ENCODE measurements at places on chromosomes 2 and 18.

- DNase-seq = no peak
Measured at GRCh38 chr18:24552218-24552617, 91.8 kb downstream of the HRH4 start.

GRCh38 chr2:171822525-171823322, 71.3 kb downstream of the SLC25A12 start:
- no peak for DNase-seq

- no peak for DNase-seq
Measured at GRCh38 chr2:30664761-30665358, 142.4 kb downstream of the CAPN13 start.

- DNase-seq = no peak
Measured at GRCh38 chr18:9862686-9863085, 23.1 kb upstream of the TXNDC2 start.

DNA sequence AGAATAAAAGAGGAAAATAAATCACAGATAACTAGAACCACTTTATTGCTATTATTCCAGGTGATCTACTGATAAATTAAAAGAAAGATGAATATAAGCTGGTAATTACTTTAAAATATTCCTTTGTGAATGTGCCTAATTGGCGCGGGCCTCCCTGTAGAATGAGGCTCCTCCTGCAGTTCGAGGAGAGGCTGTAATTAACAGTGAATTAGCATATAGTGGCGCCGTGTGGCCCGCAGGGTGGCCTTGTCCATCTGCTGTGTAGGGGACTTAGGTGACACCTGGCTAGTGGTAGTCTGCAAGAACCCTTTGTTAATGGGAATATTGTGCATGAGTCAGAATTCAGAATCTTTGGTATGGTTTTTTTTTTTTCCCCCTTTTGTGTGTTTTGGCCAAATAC, 119.8 kb downstream of the AGAP1 start:
- no peak for DNase-seq

GRCh38 chr2:143730155-143730952, 601.1 kb downstream of the ARHGAP15 start:
- no peak for DNase-seq

GRCh38 chr2:18369760-18370159, 190.7 kb downstream of the RDH14 start:
- DNase-seq = no peak

DNA sequence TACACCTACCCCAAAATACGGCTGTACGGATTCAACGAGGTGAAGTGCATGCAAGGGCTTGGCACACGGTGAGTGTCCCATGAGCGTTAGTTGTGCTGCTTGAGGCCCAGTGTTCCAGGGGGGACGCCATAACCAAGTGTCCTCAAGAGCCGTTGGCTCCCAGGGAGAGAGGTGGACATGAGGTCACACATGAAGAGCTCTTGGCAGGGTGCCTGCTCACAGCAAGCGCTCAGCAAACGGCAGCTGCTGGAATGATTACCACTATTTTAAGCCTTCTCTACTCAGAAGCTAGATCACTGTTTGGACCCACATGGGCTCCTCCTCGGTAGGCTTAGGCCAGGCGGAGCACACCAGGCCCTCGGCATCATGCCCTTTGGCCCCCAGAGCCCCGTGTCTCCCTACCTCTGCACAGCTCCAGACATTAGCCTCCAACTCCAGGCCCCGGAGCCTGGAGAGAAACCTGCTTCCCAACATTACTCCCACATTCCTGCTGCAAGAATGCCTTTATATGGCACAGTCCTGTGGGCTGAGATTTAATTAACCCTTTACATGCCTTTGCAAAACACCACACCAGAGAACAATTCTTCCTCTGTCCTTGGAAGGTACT, 68.4 kb upstream of the PPP1CB start:
- no peak for DNase-seq

DNA sequence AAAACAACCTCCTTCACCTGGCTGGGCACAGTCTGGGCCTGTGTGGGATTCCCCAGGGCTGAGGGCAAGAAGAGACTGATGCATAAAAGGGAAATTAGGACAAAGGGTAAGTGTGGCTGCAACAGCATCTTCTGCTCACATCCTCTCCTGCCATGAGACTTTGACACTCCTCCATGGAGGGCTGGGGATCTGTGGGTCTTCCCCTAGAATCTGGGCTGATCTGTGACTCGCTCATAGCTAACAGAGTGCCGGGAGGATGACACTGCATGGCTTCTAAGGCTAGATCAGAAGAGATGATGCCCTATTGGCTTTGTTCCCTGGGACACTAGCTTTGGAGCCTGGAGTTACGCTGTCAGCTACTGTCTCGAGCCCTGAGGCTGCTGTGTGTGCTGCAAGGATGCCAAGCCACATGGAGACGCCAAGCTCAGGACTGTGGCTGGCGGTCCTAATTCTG, 24.3 kb downstream of the MOCOS start:
- DNase-seq = no peak

DNA sequence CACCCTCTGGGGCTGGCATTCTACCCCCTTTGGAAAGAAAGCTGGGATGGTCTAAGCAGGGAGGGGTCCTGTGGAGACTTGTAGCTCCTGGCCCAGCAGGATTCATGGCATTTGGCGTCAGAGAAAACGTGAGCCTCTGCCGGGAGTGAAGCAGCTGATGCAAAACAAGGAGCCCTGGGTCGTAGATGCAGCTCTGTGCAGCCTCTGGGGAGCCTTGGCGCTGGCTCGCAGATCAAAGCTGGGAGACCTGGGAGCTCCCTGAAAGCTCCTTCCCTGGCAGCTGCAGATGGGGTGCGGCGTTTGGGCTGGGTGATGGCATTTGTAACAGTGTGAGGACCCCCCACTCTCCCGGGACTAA, 148.3 kb downstream of the KLHL29 start:
- DNase-seq = peak; percentile 3
